BJ (cell line): ENCODE measurements at places on chromosomes 1 and 21. TPM values are rescaled to one million over a fixed set of nuclear protein-coding genes. Genes with fewer than 3 reads are reported as not detected.

GRCh38 chr1:9593492-9594465 lies 5.1 kb downstream of the TMEM201 start:
- DNase-seq = no peak

Gene NBL1
- 109 and 171 TPM in 2 replicates for polyA plus RNA-seq

Gene ANXA9
- 0.07 and 0.21 TPM in 2 replicates for polyA plus RNA-seq

DNA sequence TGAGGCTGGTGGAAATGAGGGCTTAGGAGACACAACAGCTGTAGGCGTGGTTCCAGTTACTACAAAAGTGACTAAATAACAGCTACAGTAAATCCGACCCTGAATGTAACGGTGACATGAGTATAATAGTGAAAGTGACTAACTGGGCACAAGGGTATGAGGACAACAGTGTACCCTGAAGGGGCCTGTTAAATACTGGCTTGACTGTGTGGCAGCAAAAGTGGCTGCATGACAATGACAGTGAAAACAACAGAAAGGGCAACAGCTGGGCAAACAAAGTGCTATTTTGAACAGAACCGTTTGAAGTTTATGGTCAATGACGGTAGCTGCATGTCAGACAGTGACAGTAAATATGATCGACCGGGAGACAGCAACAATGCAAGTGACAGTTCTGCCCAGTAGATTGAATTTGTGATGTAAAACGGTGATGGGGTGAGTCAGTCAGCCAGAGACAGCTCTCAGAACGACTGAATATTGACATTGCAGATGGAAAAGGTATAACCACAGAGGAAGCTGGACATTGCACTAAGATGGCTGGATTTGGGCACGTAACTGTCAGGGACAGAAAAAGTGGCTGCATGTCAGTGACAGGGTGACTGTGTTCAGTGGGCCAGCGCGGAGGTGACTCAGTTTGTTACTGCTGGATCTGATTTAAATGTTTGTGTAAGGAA lies 1.2 kb upstream of the ZBTB40 start:
- DNase-seq = no peak
